ENCODE measurements at places on chromosomes 2 and 18.

GRCh38 chr2:173584000-173584399 lies 229.3 kb downstream of the CDCA7 start:
- DNase-seq, result no peak

DNA sequence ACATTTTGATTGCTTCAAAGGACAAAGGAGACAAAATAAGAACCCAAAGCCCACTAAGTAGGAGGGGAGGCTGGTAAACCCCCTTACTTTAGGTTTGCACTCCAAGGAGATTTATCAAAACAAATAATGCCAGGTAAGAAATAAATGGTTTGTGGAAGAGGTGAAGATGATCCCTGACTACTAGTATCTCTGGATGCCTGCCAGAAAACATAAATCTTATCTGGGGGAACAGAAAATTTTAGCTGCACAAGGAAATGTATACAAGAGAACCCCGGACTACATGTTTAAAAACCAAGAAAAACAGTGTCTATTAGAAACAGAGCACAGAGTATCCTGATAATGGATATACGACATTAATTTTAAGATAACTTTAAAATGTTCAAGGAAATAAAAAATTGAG lies 114.1 kb downstream of the TRABD2A start:
- DNase-seq, result no peak

DNA sequence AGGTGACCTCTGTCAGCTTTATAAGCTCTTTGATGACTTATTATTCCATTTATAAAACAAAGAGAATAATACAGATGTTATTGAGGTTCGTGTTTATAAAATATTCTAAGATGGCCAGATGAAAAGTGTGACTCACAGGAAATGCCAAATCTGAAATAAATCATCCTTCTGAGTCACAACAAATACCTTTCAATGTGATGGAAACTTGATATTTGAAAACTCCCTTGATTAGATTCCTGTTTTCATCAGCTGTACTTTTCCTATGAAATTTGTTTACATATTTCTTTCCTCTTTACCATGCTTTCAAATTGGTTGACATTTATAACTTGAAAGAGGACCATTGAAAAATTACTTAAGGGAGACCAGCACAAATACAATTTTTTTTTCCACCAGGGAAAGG lies 30.6 kb upstream of the PPP1R1C start:
- DNase-seq, result no peak

GRCh38 chr2:7722212-7722910 lies 805.1 kb downstream of the RNF144A start:
- DNase-seq, result no peak

DNA sequence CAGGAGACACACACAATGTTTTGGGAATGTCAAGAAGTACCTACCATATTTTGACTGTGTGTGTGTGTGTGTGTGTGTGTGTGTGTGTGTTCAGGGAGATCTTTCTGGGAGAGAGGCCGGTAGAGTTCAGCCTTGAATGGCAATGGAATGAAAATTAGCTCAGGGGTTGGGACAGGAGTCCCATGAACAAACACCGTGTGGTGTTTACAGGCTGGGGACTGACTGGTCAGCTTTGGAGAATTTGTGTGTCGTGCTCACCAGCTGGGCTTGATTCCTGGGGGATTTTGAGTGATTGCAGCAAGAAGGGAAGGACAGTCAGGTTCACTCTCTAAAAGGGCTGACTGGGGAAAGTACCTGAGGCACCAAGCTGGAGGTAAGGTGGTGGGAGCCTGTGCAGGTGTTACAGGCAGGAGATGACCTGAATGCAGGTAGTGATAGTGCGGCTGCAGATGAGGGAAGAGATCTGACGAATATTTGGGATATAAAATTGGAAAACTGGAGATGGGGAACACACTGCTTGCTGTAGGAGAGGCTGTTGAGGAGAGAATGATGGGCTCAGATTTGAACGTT lies 2.5 kb upstream of the ADNP2 start:
- DNase-seq, result no peak

DNA sequence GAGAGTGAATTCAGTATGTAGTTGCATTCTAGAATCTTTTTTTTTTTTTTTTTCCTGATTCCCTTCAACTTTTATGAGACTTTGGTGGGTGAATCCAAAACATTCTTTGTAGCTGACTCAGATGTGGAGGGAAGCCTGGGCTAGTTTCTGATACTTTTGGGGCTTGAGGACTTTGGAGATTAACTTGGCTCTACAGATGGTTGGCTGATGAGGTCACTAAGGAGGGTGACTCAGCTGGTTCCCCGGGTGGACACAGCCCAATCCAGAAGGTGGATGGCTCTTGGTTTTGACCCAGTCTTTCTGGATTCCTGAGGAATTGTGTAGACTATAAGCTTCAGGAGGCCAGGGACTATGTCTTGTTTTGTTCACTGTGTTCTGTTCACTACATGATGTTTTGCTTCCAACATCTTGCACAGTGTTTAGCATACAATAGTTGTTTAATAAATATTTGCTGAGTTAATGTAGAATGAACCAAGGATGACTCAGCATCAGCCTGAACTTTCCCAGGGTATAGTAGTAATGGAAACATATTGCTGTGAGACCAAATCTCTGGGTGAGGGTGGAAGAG lies 30.5 kb downstream of the LAMA3 start:
- no peak for DNase-seq

DNA sequence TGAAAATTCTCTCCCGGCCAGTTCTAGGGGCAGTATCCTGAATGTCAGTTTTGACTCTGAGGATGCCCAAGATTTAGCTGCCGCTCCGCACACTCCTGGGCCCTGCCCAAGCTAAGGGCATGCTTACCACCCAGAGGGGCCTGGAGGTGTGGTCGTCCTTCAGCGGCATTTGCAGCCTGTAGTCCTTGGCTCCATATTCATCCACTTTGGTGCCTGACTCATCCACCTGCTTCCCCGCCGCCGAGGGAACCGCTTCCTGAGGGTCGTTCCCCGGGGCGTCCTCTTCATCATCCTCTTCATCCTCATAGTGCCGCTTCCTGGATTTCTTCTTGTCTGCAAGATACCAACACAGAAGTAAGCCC lies 577 bp downstream of the ERCC3 start:
- no peak for DNase-seq

GRCh38 chr18:59101830-59102414 lies 37.8 kb upstream of the SEC11C start:
- DNase-seq, result no peak

- DNase-seq, result no peak
Observed at GRCh38 chr18:567122-567521, 13.1 kb upstream of the CETN1 start.

- DNase-seq, result no peak
Observed at GRCh38 chr2:196597531-196597930, 42.0 kb upstream of the CCDC150 start.

GRCh38 chr2:206127656-206128055 lies 31.6 kb downstream of the NDUFS1 start:
- no peak for DNase-seq

DNA sequence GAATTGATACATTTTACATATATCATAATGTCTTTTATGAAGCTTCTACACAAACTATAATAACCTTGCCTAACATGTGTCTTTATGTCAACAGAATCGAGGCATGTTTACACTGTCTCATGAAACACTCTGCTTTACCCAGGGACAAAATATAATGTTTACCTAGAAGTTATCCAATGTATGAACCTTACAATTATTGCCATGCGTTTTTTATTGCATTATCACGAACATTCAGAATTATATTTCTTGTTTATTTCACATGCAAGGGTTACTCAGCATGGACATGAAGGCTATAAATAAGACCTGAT lies 19.8 kb downstream of the LONRF2 start:
- DNase-seq, result no peak

- no peak for DNase-seq
Observed at GRCh38 chr2:135510577-135510976, 20.4 kb downstream of the ZRANB3 start.

DNA sequence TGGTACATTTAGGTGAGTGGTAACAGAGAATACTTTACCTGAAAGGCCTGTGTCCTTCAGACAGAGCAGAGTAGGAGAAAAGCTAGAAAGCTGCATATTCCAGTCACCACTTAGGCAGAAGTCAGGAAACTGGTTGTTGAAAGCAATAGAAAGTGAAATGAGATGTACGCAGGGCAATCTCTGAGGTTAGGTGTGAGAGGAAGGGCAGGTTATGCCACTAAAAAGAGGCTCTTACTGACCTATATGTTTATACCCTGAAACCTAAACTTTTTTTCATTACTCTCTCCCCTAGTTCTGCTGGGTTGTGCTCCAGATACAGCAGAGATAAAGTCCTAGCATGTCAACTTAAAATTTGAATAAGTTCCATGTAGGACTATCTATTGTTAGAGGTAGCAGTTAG lies 93.5 kb downstream of the COX7A2L start:
- no peak for DNase-seq

GRCh38 chr2:165203689-165204559 lies at the start of gene SCN3A:
TSS of gene SCN3A (minus strand) at chr2:165204050. CDS start at chr2:165176394, 27,656 bp downstream.
- DNase-seq, result no peak

- DNase-seq, result no peak
Observed at GRCh38 chr2:116809109-116809508, 1005.4 kb upstream of the DDX18 start.

GRCh38 chr2:156189584-156189983 lies 142.9 kb downstream of the NR4A2 start:
- no peak for DNase-seq

DNA sequence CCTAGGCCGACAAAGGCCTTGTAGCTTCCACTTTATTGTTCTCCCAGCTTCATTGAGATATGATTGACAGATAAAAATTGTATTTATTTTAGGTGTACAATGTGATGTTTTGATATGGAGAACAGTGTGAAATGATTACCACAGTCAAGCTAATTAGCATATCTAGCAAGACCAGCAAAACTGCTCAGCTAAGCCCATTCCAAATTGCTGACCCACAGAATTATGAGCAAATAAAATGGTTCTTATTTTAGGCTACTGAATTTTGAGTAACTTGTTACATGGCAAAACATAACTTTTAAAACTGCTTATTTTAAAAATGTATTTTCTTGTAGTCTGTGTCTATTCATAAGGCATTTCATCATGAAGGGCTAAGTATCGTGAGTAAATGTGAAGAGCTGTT lies 8.6 kb upstream of the SELENOI start:
- no peak for DNase-seq

DNA sequence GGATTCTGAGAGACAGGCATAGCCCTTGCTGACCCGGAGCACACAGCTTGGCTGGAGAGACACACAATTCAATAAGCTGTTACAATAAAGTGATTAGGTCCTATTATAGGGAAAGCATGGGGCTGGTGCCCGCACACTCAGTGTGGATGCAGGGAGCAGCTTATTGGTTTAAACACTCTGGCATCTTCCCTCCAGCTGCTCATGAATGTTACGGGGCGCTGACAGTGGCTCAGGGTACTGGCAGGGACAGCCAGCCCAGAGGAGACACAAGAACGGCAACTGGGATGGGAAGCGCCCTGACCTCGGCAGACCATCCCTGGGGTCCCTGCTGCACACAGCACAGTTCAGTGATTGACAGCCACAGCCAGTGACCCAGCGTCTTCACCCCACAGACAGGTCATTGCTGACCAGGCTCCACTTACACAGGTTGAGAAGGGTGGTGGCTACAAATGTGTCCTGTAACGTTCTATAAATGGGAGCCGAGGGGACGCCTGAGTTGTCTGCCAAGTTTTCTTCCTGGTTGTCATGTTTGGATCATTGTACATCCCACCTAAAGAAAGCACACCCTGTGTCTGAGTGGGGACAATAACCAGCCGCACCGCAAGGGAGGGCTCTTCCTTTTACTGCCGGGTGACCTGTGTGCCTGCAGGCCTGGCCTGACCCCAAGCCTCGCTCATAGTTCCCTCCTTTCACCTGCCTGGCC lies 60.3 kb downstream of the SH3BP4 start:
- DNase-seq, result no peak

GRCh38 chr2:234620018-234620417 lies 123.1 kb upstream of the ARL4C start:
- DNase-seq, result no peak

DNA sequence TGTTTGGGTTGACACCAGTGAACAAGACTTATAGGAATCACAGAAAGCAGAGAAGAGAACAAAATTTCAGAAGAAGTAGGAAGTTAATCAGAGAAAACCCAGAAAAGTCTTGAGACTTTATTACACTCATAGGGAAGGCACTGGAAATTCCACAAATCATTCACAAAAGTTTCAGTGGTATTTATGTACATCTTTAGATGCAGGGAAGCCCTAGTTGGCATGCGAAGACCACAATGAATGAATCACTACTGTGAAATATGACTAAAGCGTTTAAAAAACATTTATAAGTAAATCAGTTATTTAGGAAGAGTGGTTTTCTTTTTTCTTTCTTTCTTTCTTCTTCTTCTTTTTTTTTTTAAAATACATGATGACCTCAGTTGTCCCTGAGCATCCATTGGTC lies 105.1 kb downstream of the NUP35 start:
- no peak for DNase-seq

DNA sequence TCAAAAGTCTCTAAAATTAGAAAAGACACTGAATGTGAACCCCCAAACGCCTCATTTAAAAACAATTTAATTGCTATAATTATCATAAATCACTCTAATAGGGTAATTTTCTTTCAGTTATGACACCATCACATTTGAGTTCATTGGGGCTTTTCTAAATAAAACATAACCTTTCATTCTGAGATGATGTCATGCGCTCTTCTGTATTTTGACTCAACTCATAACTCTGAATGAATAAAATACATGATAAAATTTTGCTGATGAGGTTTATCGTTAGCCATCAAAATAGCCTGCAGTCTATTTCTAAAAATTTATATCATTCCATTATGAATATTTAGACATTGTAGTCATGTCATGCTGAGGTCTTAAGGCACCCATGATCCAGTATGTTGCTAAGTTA lies 1099.7 kb downstream of the SUCLG1 start:
- no peak for DNase-seq

GRCh38 chr18:6942742-6943141 lies 174.9 kb downstream of the LAMA1 start:
- DNase-seq, result no peak

DNA sequence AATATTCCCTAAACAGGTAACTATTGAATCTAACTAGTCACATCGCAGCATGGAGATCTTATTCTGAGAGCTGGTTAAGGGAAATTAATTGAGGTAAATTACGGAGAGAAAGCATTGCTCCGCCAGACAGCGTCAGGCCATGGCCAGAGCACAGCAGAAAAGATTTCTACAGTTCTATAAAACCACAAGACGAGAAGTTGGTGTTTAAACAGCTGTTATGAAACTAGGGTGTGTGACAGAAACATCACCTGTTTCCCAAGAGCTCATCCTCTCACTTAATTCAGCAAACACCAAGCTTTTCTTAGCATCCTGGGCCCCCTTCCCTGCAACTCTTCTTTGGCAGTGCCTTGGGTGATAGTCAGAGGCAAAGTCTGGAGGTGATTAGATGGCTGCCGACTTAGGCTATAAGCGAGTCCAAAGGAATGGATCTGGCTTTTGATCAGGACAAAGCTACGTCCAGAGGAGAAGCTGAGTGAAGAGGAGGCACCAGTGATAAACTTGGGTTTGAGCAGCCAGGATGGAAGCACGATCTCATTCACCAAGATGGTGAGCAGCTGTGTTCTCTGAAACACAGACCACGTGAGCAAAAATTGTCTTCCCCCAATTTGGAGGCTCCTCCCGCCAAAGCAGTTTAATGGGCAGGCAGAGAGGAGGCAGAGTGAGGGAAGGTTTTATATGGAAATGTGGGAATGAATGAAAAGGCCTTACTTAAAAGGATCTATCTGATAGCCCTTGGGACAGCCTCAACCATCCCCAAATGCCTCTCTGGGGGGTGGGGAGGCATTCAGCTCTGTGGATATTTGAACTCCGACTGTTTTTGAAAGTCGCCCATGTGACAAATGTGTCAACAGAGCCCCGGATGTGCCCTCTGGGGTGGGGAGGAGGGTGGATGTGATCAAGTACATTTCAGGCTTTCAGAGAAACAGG lies 57.8 kb downstream of the PKDCC start:
- DNase-seq, result peak; percentile 50

Measured in activated T-cell treated with anti-CD3 and anti-CD28 coated beads for 48 hours (primary cell).